Fibroblast of skin of right biceps (primary cell): ENCODE measurements at places on chromosomes 6 and 20.

DNA sequence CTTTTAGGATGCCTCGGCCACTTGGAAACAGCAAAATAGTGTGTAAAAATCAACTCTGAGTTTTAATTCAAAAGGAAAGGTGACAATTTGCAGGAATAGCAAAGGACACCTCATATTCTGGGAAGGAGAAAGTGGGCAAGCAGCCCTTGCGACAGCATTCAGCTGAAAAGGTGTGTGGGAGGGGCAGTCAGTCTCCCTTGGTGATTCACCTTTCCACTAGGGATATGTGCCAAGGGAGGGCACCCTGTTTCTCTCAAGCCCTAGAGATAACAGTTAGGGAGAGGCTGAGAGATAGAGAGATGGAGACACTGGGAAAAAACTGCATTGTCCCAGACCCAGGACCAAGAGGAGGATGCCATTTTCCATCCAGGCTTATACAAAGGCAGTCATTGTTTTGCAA lies 228.1 kb downstream of the EPM2A start:
- no peak for DNase-seq

DNA sequence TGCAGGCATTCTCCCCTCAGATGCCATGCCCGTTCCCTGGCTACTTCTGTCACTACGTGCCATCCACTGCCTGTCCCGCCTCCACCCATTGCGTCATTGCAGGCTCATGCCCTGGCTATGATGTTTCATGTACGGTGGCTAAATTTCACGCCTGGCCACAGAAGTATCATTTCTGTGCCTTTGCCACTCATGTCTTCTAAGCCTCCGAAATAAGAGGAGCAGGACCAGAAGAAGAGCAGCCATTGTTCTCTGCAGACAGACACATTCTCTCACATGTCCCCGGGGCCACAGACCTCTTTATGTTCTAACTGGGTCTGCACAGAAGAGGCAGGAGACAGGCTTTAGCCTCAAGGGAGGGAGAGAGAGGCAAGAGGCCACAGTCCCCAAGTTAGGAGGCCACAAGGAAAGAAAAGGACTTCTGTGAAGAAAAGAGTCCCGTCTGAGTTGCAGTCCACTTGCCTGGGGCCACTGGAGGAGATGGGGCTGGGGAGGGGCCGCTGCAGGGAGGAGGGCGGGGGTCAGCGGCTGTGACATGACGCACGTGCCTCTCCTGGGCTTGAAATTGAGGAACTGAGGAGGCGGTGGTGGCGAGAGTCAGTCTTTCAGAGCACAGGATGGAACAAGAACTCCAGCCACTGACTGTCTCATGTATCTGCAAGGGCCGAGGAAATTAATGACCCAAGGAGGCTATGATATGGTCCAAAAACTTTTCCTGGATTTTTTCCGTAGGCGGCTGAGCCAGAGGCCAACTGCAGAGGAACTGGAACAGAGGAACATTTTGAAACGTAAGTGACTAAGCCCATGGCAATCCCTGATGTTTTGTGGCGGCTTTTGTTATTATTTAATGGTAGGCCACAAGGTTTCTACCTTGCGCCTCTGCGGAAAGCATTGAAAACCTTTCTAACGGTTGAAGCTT lies 55.9 kb downstream of the TBC1D7 start:
- peak; percentile 9 for DNase-seq

GRCh38 chr6:17101422-17102257 lies at the start of gene STMND1:
Gene STMND1 (plus strand): TSS chr6:17102050. CDS start chr6:17102258, 208 bp downstream.
- DNase-seq = peak; percentile 48

GRCh38 chr20:47748823-47749222 lies 36.5 kb downstream of the SULF2 start:
- DNase-seq = no peak

DNA sequence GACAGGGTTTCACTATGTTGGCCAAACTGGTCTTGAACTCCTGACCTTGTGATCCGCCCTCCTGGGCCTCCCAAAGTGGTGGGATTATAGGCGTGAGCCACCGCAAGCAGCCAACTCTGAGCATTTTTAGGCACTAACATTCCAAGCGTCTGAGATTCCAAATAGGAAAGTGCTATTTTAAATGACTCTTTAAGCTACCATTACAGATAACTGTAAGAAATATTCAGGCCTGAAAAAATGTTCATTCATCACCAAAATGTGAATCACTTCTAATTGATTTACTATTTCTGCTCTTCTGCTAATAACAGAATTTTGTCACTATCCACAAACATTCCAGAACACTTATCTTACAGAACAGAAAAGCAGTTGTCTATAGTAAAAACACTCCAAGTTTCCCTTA lies 106.5 kb downstream of the BACH2 start:
- peak; percentile 90 for DNase-seq

DNA sequence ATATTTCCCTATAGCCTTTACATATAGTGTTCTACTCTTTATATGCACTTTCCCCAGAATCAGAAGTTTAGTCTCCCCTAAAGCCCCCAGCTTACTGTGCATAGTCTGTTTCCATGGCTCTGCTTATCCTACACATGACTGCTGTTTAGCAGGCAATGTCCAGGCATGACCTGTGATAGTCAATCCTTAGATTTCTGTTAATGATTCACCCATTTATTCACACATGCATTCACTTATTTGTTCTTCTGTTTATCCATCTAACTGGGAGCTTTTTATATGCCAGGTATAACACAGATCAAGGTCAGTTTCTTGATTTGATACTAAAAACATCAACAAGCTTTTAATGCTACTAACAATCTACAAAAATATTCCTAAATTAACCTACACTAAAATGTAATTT lies 300.8 kb downstream of the PHF3 start:
- no peak for DNase-seq

GRCh38 chr6:169388395-169389166 lies 134.9 kb upstream of the THBS2 start:
- DNase-seq = peak; percentile 7

DNA sequence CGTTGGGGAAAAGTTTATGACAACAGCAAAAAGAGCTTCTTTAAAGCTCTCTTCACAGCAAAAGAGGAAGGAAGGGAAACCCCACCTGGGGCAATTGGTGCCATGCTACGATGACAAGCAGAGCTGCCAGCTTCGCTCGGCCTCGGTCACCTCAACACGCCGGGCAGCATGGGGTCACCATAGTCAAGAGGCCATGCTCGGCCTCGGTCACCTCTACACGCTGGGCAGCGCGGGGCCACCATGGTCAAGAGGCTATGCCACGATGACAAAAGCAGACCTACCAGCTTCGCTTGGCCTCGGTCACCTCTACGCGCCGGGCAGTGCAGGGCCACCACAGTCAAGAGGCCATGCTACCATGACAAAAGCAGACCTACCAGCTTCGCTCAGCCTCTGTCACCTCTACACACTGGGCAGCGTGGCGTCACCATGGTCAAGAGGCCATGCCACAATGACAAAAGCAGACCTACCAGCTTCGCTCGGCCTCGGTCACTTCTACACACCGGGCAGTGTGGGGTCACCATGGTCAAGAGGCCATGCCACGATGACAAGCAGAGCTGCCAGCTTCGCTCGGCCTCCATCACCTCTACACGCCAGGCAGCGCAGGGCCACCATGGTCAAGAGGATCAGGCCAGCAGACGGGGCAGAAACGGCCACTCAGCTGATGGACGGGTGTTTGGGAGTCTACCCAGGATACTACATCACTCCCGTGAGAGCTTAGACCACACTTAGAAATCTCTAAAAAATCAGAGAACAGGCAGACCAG lies 12.1 kb downstream of the APMAP start:
- DNase-seq = no peak

- DNase-seq = no peak
Measured at GRCh38 chr6:33934731-33935270, 131.0 kb upstream of the MLN start.

DNA sequence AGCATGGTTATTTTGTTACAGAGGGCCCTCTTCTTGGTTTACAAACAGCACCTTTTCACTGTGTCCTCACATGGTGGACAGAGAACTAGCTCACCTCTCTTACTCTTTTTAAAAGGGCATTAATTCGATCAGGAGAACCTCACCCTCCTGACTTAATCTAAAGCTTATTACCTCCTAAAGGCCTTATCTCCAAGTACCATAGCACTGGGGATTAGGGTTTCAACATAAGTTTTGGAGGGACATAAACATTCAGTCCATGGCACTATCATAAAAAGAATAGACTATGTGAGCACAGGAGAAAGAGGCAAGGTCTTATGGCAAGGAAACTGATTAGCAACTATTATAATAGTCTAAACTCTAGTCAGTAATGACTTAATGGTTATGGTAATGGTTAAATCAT lies 736.2 kb upstream of the ADGRB3 start:
- no peak for DNase-seq
